HuH-7.5 (cell line): ENCODE measurements at places on chromosomes 2 and 18.

GRCh38 chr2:222794585-222795449 is 66.0 kb upstream of the ACSL3 start:
- DNase-seq, result no peak

GRCh38 chr2:156309167-156309566 is 23.4 kb downstream of the NR4A2 start:
- no peak for DNase-seq

- no peak for DNase-seq
Measured at GRCh38 chr2:88538362-88538917, 85.9 kb upstream of the FOXI3 start.

DNA sequence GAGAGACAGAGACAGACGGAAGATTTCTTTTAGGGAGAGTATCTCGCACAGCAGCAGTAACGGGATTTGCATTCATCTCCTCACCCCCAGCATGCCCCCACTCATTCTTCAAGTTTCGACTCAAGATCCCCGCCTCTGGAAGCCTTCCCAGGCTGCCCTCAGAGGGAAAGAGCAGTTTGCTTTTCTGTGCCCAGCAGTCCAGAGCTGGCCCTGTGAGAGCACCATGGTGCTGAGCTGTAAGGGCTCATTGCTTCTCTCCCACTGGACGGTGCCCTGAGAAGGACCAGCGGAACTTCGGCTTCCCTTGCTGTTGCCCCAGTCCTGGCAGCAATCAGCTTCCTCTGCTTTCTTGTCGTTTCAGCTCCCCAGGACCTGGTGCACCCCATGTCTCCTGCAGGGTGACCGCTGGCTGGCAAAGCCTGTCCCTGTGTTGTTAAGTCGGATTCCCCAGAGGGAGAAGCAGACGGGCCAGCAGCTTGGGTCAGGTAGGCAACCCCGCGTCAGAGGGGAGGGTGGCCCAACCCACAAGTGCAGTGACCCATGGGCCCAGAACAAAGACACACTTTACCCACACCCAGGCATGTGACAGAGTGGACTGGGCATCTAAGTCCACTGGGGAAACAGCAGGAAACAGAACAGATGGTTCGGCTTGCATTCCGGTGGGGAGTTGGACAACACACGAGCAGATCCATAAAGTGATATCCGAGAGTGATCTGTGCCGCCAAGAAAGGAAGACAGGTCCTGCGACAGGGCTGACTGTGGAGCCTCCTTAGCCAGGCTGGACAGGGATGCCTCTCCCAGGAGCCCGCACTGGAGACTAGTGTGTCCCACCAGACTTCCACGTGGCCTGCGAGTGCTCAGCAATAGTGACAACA is 36.6 kb downstream of the TMEM177 start:
- no peak for DNase-seq

- no peak for DNase-seq
Measured at GRCh38 chr2:75729861-75730260, 19.1 kb upstream of the GCFC2 start.

DNA sequence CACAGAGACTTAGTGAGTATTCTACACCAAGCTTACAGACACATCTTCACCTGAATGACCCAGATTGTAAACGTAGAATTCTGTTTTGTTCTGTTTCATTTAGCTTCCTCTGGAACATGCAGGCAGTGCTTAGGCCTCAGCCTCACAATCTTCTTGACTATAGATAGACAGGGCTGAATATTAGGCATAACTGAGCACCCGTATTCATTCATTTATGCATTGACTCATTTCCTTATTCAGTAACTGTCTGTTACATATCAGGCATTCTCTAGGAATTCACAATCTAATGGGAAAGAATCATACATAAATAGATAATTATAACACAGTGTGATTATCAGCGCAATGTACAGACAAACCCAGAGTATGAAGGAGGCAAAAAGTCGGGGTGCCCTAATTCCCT is 124.9 kb upstream of the ETAA1 start:
- DNase-seq, result no peak

- DNase-seq, result no peak
Measured at GRCh38 chr2:112129060-112129459, 9.1 kb upstream of the FBLN7 start.

DNA sequence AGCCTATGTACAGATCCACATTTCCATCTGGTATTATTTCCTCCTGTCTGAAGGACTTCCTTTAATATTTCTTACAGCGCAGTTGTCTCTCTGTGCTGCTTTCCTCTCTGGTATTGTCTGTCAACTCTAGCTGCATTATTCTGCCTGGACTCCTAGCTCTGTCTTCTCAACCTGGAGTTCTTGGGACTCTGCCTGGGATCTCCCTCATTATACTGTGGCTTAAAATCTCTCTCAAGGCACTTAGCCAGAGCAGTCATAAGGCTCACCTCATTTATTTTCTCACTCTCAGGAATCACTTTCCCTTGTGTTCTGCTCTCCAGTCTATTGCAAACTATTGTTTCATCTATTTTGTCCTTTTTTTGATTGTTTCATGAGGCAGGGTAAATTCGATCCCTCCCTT is 850.4 kb downstream of the ERBB4 start:
- no peak for DNase-seq

DNA sequence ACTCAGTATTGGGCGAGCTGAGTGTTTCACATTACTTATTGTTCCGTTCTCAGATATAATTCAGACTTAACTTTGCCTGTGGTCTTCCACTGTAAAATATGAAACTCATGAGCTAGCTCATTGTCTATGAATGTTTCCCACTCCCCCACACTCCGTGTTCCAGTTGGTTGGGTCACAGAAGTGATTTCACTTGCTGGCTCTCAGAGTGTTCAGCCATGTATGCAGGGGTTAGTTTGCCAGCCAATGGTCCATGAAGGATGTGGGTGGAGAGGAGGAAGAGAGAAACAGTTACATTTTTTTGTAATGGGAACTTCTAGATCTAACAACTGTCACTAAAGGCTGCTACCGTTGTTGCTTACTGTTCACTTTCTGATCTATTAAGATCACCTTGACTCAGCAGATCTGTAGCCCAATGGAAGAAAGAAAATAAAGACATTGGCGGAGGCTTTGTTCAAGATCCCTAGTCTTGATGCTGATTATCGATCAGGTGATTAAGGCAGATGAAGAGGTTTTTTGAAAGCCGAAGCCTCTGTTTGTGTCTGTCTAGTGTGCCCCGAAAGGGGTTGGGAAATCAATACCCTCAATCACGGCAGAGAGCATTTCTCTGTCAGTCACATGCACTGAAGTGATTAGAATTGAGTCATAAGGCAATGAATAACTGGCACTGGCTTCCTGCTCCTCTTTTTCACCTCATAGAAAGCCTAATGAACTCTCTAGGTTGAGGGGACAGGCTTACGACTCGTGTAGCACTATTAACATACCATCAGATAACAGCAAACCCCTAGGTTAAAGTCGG is 279.7 kb upstream of the FIGN start:
- DNase-seq, result no peak

DNA sequence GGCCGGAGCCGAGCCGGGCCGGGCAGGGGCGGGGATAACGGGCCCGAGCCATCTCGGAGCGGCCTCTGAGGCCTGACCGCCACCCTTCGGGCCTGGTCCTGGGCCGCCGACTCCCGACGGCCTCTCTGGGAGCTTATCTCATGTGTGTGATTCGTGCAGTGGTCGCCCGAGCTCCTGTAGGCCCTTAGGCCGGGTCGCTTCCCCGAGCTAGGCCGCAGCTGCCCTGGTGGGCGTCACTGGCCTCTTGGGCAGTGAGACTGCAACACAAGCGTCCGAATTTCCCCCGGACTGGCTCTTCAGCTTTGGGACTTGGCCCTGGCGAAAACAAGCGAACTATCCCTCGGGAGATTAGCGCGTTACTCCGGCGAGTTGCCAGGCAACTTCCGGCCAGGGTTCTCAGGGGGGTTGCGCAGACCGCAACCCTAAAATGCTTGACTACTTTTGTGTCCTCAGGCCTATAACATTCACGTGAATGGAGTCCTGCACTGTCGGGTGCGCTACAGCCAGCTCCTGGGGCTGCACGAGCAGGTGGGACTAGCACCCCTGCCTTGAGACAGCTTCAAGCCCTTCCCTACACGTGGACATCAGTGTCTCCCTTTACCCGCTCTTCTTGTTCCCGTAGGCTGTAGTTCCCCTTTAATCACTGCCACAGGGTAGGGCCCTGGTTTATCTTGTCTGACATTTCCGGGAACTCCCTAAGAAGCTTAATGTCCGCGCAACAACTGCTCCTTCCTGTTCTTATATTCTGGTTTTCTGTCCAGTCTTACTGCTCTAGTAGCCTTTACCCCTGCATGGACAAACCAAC is 602 bp downstream of the SNX17 start:
- no peak for DNase-seq

- DNase-seq, result no peak
Measured at GRCh38 chr18:76496194-76496890, 1.3 kb upstream of the ZNF516 start.

DNA sequence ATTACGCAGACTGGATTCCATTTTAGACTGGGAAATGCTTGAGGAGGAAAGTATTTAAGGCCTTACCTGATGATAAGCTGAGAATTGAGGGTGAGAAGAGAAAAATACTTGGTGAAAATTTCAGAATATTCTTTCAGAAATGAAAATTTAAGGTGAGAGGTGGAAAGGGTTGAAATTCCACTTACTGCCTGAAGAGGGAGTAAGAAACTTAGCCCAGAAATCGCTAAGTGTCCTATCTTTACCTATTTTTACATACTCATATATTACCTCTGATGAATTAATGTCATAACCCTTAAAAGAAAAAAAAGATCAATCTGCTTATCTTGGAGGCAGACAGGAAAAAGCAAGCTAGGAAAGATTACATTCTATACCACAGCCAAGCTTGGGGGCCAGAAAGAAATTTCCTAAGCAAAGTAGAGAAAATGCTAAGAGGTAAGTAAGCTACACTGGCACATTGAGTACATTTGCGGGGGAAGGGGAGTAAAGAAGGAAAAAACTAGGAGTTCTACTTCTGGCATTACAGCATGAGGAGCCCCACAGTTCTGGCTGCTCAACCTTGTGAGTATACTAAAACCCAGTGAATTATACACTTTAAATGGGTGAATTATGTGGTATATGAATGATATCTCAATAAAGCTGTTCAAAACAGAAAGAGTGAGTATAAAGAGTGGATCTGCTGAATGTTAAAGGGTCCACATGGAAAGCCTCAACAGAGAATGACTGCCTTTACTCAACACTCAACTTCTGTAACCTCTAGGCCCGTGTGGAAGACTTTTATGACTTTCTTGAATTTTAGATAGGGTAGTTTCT is 33.8 kb downstream of the SMC6 start:
- peak; percentile 10 for DNase-seq

- DNase-seq, result no peak
Measured at GRCh38 chr2:110874453-110875383, 142.3 kb downstream of the ACOXL start.

DNA sequence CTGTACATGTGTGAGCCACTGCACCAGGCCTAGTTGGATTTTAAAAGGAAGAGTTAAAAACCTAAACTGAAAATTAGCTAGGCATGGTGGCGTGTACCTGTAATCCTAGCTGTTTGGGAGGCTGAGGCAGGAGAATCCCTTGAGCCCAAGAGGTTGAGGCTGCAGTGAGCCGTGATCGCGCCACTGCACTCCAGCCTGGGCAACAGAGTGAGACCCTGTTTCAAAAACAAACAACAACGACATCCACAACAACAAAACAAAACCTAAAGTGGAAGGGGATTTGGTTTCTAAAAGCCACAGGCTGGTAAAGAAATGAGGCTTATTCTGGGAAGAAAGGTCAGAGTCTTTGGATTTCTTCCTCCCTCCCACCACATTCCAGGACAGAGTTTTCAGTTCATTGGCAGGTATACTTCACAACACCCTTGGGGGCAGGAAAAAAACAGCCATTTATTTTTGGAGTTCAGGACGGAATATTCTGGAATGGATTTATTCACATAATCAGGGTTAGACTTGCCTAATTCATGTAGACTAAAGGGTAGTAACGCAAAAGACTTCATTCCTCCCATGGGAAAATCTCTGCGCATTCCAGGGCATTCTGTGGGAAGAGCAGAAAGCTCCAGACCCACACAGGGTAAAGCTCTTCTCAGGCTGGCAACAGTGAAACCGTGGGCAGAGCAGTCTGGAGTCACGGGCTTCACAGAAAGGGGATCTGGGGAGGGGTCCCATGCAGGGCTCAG is 34.9 kb downstream of the TEX44 start:
- no peak for DNase-seq

- DNase-seq, result no peak
Measured at GRCh38 chr2:76039505-76039904, 328.8 kb upstream of the GCFC2 start.
